Ureter (tissue), 1 donor: ENCODE measurements at places on chromosomes 12 and 14. TPM values are rescaled to one million over a fixed set of nuclear protein-coding genes. Genes with fewer than 3 reads are reported as not detected.

- DNase-seq = no peak
Measured at GRCh38 chr14:34766606-34767005, 52.2 kb upstream of the CFL2 start.

- no peak for DNase-seq
Measured at GRCh38 chr14:76904100-76904739, 78.0 kb downstream of the LRRC74A start.

GRCh38 chr14:92005019-92005418 lies 34.8 kb downstream of the TRIP11 start:
- no peak for DNase-seq

The DPPA3 gene
- total RNA-seq = not detected
